Activated CD4-positive, alpha-beta memory T cell treated with anti-CD3 and anti-CD28 coated beads for 36 hours (primary cell): ENCODE measurements at places on chromosomes 3 and 15. TPM values are rescaled to one million over a fixed set of nuclear protein-coding genes. Genes with fewer than 3 reads are reported as not detected.
A peak's percentile ranks its signal among the peaks of the same experiment; 100 is the strongest.

The PLCH1 gene
- 0.12 TPM for total RNA-seq

The ZNF620 gene
- 3.7 TPM for total RNA-seq

The SPINK8 gene
- not detected for total RNA-seq

The RUVBL1 gene
- 87.0 TPM for total RNA-seq

The LYZL4 gene
- total RNA-seq, result not detected

The LRRIQ4 gene
- not detected for total RNA-seq

The GADL1 gene
- not detected for total RNA-seq

- DNase-seq, result no peak
- peaks cover 9% of the 10 kb centered on the region for H3K4me1 ChIP-seq
- H3K36me3 ChIP-seq, result no peaks in the 10 kb centered on the region
- H3K4me3 ChIP-seq, result no peak overlapping the region
- no peaks in the 10 kb centered on the region for H3K27me3 ChIP-seq
Observed at GRCh38 chr3:30516238-30516637, 90.2 kb upstream of the TGFBR2 start.

GRCh38 chr3:171984883-171985282 lies 54.5 kb upstream of the FNDC3B start:
- H3K27ac ChIP-seq, result no peak overlapping the region
- DNase-seq, result no peak
- no peak overlapping the region for H3K4me3 ChIP-seq

DNA sequence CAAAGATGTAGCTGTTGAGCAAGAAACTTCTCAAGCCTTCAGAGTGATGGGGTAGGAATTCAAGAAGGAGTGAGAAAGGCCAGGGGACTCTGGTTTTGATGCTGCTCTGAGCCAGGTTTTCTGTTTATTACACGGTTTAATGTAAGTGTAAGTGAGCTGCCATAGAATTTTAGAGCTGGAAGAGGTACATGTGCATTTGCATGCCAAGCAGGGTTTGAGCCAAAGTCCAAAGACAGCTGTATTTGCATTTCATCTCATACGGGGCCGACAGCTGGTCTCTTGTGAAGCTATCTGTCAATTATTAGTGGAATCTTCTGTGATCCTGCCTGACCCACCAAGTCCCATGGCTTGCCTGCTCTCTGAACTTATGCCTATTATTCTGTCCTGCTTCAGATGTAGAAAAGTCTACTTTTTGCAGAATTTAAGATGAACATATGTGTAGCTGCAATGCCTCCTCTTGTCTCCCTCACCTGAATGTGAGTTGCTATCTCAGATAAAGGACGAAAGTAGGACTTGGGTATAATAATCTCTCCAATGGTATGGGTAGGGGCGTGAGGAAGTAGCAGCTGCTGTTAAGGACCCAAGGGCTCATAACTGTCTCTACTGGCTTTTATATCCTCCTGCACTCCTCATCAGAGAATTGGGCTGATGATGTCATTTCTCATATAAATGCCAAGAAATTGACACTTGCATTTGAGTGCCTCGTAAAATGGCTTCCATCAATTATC lies 160.0 kb downstream of the SQOR start:
- DNase-seq, result no peak
- peaks cover 22% of the 10 kb centered on the region for H3K27me3 ChIP-seq
- no peaks in the 10 kb centered on the region for H3K4me1 ChIP-seq
- H3K36me3 ChIP-seq, result no peaks in the 10 kb centered on the region

DNA sequence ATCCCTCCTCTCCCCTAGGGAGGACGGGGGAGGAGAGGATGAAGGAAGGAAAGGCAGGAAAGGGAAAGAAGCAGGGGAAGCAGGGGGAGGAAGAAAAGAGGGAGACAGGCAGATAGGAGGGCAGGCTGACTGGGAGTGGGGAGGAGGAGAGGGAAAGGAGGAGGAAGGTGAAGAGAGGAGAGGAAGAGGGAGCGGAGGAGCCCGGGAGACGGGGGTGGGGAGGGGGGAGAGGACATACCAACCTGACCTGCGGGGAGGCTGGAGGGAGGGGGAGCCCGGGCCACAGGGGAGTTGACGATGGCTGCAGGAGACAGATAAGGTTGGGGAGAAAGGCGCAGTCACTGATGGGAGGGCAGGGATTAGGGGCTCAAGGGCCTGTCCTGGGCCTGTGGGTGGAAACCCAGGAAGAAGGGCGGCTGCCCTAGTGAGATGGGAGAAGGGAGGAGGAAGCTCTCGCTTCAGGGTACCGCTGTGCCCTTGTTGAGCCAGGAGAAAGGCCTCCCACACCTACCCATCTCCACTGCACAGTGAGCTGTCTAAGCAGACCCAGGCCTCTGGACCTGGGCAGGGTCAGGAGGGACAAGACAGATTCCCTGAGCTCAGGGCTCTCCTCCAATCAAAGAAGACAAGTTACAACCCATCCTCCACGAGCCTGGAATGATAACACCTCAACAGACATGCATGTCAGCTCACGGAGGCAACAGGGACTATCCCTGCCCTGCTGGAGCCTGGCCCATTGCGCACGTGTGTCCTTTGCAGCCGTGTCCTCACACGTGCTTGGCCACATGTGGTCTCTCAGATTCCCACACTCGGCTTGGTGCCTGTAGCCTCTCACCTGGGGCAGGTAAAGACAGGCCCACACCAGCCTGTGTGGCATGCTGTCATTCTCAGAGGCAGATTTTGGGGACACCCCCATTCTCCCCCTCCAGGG lies 27.9 kb downstream of the C3orf18 start:
- no peak overlapping the region for H3K27ac ChIP-seq
- peaks cover 2% of the 10 kb centered on the region for H3K27me3 ChIP-seq
- H3K36me3 ChIP-seq, result no peaks in the 10 kb centered on the region
- no peak for DNase-seq

- H3K4me3 ChIP-seq, result peak overlapping the region; percentile 71
- DNase-seq, result peak; percentile 70
- H3K27me3 ChIP-seq, result peaks cover 43% of the 10 kb centered on the region
- H3K36me3 ChIP-seq, result no peaks in the 10 kb centered on the region
- H3K27ac ChIP-seq, result no peak overlapping the region
- peaks cover 6% of the 10 kb centered on the region for H3K4me1 ChIP-seq
Observed at GRCh38 chr15:84079885-84080777, 155.4 kb upstream of the GOLGA6L4 start.

GRCh38 chr3:149587383-149587782 lies 70.4 kb downstream of the WWTR1 start:
- H3K36me3 ChIP-seq, result no peaks in the 10 kb centered on the region
- peaks cover 8% of the 10 kb centered on the region for H3K27me3 ChIP-seq
- no peak overlapping the region for H3K4me3 ChIP-seq
- H3K4me1 ChIP-seq, result no peaks in the 10 kb centered on the region
- H3K27ac ChIP-seq, result no peak overlapping the region

GRCh38 chr3:110494728-110495127 lies 576.9 kb upstream of the NECTIN3 start:
- no peaks in the 10 kb centered on the region for H3K4me1 ChIP-seq
- DNase-seq, result no peak
- H3K27me3 ChIP-seq, result peaks cover 1% of the 10 kb centered on the region

- DNase-seq, result no peak
- H3K27ac ChIP-seq, result no peak overlapping the region
- no peak overlapping the region for H3K4me3 ChIP-seq
- no peaks in the 10 kb centered on the region for H3K4me1 ChIP-seq
- H3K36me3 ChIP-seq, result no peaks in the 10 kb centered on the region
Observed at GRCh38 chr3:106635271-106635670, 742.0 kb upstream of the CCDC54 start.

GRCh38 chr15:78979456-78980320 lies 34.8 kb upstream of the CTSH start:
- no peaks in the 10 kb centered on the region for H3K36me3 ChIP-seq
- H3K27me3 ChIP-seq, result no peaks in the 10 kb centered on the region
- DNase-seq, result peak; percentile 55
- H3K27ac ChIP-seq, result no peak overlapping the region
- H3K4me1 ChIP-seq, result peaks cover 11% of the 10 kb centered on the region

GRCh38 chr15:66231394-66232266 lies 21.9 kb downstream of the MEGF11 start:
- no peak for DNase-seq
- H3K27me3 ChIP-seq, result no peaks in the 10 kb centered on the region
- no peaks in the 10 kb centered on the region for H3K36me3 ChIP-seq
- H3K4me3 ChIP-seq, result no peak overlapping the region

DNA sequence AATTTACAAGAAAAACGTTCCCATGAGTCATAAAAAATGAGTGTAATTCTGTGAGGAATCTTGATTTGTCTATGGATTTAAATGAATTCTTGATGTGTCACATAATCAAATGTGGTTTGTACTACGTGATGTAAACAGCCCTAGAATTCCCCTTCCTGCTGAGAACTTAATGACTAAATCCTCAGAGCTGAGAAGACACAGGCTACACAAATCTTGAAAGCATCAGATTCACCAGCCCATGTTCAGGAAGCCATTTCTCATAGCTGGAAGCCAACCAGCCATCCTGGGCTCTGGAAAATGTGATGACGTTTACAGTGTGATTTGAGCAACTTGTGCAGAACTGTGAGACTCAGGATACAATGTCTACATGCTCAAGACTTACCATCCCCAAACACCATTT lies 193.7 kb upstream of the MME start:
- no peak overlapping the region for H3K27ac ChIP-seq
- no peaks in the 10 kb centered on the region for H3K4me1 ChIP-seq
- no peaks in the 10 kb centered on the region for H3K36me3 ChIP-seq
- H3K4me3 ChIP-seq, result no peak overlapping the region

DNA sequence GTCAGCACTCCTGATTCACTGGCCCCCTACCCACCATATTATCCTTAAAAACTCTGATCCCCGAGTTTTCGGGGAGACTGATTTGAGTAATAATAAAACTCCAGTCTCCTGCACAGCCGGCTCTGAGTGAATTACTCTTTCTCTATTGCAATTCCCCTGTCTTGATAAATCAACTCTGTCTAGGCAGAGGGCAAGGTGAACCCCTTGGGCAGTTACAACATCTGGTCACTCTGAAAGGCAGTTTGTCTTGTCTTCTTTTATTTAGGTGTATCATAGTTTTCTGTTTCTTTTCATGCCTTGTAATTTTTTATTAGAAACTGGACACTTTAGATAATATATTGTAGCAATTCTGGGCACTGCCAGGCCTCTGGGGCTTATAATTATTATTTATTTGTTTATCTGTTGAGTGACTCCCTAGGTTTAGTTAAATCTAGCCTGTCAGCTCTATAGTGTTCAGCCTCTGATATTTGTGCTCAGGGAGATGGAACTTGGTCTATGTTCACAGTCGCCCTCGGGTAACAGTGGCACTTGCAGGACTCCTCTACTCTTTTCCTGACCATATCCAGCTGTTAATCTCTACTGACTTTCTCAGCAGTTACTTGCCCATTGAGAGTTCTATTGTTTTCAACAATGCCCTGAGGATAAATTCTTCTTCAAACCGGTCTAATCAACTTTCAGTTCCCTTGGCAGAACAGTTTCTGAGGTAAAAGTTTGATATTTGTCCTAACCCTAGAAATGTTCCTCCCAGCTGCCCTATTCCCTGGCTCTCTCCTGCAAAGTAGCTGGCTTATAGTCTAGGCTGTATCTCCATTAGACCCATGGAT lies 15.5 kb upstream of the PLAAT1 start:
- H3K27me3 ChIP-seq, result peaks cover 5% of the 10 kb centered on the region
- H3K4me1 ChIP-seq, result no peaks in the 10 kb centered on the region
- no peak for DNase-seq
- no peak overlapping the region for H3K4me3 ChIP-seq
- H3K27ac ChIP-seq, result no peak overlapping the region
